ENCODE measurements at places on chromosomes 12 and 14. TPM values are rescaled to one million over a fixed set of nuclear protein-coding genes. Genes with fewer than 3 reads are reported as not detected.

The IL23A gene
- total RNA-seq, result 0.50 TPM

The SERPINA3 gene
- 0.15 TPM for total RNA-seq

The UBE2N gene
- 59.1 TPM for total RNA-seq

The GALNT16 gene
- 4.6 TPM for total RNA-seq

The KRT77 gene
- total RNA-seq, result not detected

The BBOF1 gene
- 6.0 TPM for total RNA-seq

The TAS2R50 gene
- 6.8 TPM for total RNA-seq

The RBP5 gene
- total RNA-seq, result 0.33 TPM

The TMEM132C gene
- not detected for total RNA-seq

The TBX5 gene
- total RNA-seq, result 26.6 TPM

The CGRRF1 gene
- 17.7 TPM for total RNA-seq

The CLEC4D gene
- total RNA-seq, result not detected

The KERA gene
- not detected for total RNA-seq

The DLK1 gene
- total RNA-seq, result not detected

The HOXC9 gene
- 0.15 TPM for total RNA-seq

The SPATA7 gene
- total RNA-seq, result 17.2 TPM

The ZNF385A gene
- 2.9 TPM for total RNA-seq

The IFNG-AS1 gene
- total RNA-seq, result not detected

The RTN1 gene
- total RNA-seq, result not detected

The GLS2 gene
- 0.73 TPM for total RNA-seq

The PPP4R3A gene
- 50.0 TPM for total RNA-seq

The TUBA1B gene
- total RNA-seq, result 4,279 TPM

The RHEBL1 gene
- total RNA-seq, result not detected

The TAS2R9 gene
- not detected for total RNA-seq

The KITLG gene
- total RNA-seq, result 71.6 TPM
